HCT116 (cell line): ENCODE measurements at places on chromosomes 4 and X. TPM values are rescaled to one million over a fixed set of nuclear protein-coding genes. Genes with fewer than 3 reads are reported as not detected.
A peak's percentile ranks its signal among the peaks of the same experiment; 100 is the strongest.

SSX4 gene
- total RNA-seq: not detected

ZCCHC18 gene
- not detected for total RNA-seq

PPP1R3F gene
- 1.6 TPM for total RNA-seq

SMARCAD1 gene
- total RNA-seq: 33.6 TPM

ZC4H2 gene
- 8.8 TPM for total RNA-seq

DNA sequence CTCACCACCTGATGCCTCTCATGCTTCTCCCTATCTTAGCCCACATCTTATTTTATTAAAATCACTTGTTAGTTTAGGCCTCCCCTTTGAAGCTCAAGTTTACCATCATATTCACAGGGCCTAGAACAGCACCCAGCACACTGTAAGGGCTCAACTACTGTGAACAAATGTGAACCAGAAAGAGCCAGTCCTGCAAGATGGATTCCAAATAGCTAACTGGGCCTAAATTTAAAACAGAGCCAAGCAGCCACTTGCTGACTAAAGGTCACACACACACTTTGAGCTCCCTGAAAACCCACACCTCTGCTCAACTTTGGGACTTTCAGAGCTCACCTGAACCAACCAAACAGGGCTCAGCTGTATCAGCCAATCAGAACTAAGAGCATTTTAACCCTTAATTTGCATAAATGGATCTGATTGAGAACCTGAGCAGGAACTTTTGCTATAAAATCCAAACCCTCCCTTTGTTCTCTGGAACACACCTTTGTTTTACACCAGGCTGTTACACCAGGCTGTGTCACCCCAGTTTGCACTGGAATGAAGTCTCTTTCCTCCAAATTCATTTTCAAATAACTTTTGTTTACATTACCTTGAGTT lies 62.1 kb upstream of the EXOC1L start:
- no peak overlapping the region for H3K27ac ChIP-seq
- no peaks in the 10 kb centered on the region for H3K27me3 ChIP-seq
- H3K36me3 ChIP-seq: no peaks in the 10 kb centered on the region
- no peak overlapping the region for H3K4me3 ChIP-seq
- DNase-seq: no peak

- DNase-seq: no peak
- no peaks in the 10 kb centered on the region for H3K4me1 ChIP-seq
- H3K4me3 ChIP-seq: no peak overlapping the region
- no peaks in the 10 kb centered on the region for H3K36me3 ChIP-seq
- no peak overlapping the region for H3K27ac ChIP-seq
Observed at GRCh38 chrX:96776966-96777365, 92.3 kb downstream of the DIAPH2 start.

- peak; percentile 27 for DNase-seq
- H3K27me3 ChIP-seq: no peaks in the 10 kb centered on the region
- H3K4me1 ChIP-seq: no peaks in the 10 kb centered on the region
- H3K27ac ChIP-seq: no peak overlapping the region
- no peaks in the 10 kb centered on the region for H3K36me3 ChIP-seq
- H3K4me3 ChIP-seq: no peak overlapping the region
Observed at GRCh38 chrX:50691820-50692219, 122.2 kb downstream of the SHROOM4 start.

- H3K36me3 ChIP-seq: no peaks in the 10 kb centered on the region
- no peaks in the 10 kb centered on the region for H3K4me1 ChIP-seq
- H3K4me3 ChIP-seq: no peak overlapping the region
- no peaks in the 10 kb centered on the region for H3K27me3 ChIP-seq
Observed at GRCh38 chrX:47620303-47620685, 637 bp upstream of the SYN1 start.

GRCh38 chrX:87728024-87728423 lies 210.4 kb downstream of the KLHL4 start:
- H3K4me1 ChIP-seq: no peaks in the 10 kb centered on the region
- no peaks in the 10 kb centered on the region for H3K36me3 ChIP-seq
- DNase-seq: no peak
- no peak overlapping the region for H3K27ac ChIP-seq
- H3K27me3 ChIP-seq: no peaks in the 10 kb centered on the region

DNA sequence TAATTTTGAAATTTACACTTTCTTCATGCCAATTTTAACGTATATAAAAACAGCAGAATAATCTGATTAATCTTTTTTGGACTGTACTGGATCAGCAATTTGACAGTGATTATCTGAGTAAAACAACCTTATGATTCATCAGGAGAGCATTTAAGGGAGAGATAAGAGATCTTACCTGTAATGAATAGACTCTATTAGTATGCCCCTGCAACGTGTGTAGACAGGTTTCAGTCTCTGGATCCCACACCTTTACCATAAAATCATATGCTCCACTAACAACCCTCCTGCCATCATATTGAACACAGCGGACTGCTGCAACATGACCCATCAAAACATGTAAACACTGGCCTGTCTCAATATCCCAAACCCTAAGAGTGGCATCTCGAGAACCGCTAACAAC lies 210.1 kb downstream of the FBXW7 start:
- peaks cover 6% of the 10 kb centered on the region; the same call in 1 of the 2 replicates for H3K4me1 ChIP-seq
- H3K27me3 ChIP-seq: no peaks in the 10 kb centered on the region
- no peak overlapping the region for H3K4me3 ChIP-seq
- no peak for DNase-seq

- no peaks in the 10 kb centered on the region for H3K36me3 ChIP-seq
- no peak overlapping the region for H3K4me3 ChIP-seq
- no peaks in the 10 kb centered on the region for H3K4me1 ChIP-seq
- DNase-seq: no peak
- no peak overlapping the region for H3K27ac ChIP-seq
- no peaks in the 10 kb centered on the region for H3K27me3 ChIP-seq
Observed at GRCh38 chr4:23225564-23225963, 532.8 kb downstream of the GBA3 start.

GRCh38 chrX:133314281-133314680 lies 96.1 kb upstream of the TFDP3 start:
- H3K27ac ChIP-seq: no peak overlapping the region
- H3K27me3 ChIP-seq: no peaks in the 10 kb centered on the region
- no peaks in the 10 kb centered on the region for H3K4me1 ChIP-seq
- no peak for DNase-seq
- no peak overlapping the region for H3K4me3 ChIP-seq
- H3K36me3 ChIP-seq: no peaks in the 10 kb centered on the region

- H3K27ac ChIP-seq: no peak overlapping the region
- no peaks in the 10 kb centered on the region for H3K27me3 ChIP-seq
- H3K4me3 ChIP-seq: no peak overlapping the region
- no peaks in the 10 kb centered on the region for H3K4me1 ChIP-seq
Observed at GRCh38 chr4:125070861-125071260, 243.9 kb upstream of the FAT4 start.

DNA sequence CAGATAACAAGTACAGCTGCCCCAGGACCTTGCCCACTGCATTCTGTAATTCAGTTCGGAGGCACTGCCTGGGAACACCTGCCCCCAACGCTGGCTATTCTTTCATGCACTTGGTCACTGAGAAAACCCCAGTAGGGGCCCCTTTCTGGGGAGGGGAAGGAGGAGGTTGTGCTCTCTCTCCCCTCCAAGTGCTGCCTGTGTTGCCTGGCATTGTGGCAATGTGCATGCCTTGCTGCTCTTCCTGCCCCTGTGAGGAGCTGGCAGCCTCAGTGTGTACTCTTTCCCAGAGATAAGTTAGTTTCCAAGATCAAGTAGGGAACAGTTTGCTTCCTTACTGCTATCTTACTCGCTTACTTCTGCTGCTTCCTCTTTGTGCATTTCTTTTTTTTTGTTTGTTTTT lies 90.8 kb downstream of the AASDH start:
- no peak overlapping the region for H3K4me3 ChIP-seq
- no peaks in the 10 kb centered on the region for H3K36me3 ChIP-seq
- H3K4me1 ChIP-seq: no peaks in the 10 kb centered on the region
- H3K27ac ChIP-seq: no peak overlapping the region
- DNase-seq: no peak

DNA sequence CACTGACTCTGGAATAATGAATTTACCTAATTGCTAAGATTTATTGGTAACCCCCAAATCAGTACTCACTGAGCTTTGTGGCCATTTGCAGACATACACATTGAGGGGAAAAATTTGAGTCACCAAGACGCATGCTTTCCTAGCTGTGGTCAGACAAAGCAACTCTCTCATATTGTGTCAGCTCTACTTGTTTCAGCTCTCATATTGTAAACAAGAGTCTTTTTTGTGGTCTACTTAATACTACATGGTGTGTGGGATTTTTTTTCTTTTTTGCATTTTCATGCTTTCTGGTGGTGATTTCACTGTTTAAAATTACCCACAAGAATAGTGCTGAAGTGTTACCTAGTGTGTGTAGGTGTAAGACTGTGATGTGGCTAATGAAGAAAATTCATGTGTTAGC lies 428.2 kb upstream of the GALNT7 start:
- H3K4me1 ChIP-seq: no peaks in the 10 kb centered on the region
- no peaks in the 10 kb centered on the region for H3K36me3 ChIP-seq
- no peak overlapping the region for H3K27ac ChIP-seq
- DNase-seq: no peak
- H3K4me3 ChIP-seq: no peak overlapping the region
- no peaks in the 10 kb centered on the region for H3K27me3 ChIP-seq

DNA sequence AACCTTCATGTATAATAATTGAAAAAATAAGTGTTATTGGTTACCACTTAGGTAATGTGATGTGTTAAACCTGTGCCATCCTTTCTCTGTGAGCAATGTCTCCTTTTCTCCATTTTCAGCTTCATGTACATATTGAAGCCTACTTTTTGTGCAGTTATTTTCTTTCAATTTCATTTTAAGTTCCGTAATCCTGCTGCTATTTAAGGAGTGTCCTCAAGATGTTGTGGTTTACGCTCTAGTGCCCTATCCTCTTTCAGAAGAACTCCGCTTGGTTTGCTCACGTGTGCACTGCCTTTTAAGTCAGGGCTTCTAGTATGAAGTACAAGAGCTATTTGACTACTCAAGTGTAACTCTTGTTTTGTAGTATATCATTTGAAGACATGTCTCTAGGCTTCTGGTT lies 2253.2 kb upstream of the TENM3 start:
- no peaks in the 10 kb centered on the region for H3K36me3 ChIP-seq
- no peak overlapping the region for H3K4me3 ChIP-seq
- no peaks in the 10 kb centered on the region for H3K27me3 ChIP-seq
- no peak overlapping the region for H3K27ac ChIP-seq
- DNase-seq: no peak

DNA sequence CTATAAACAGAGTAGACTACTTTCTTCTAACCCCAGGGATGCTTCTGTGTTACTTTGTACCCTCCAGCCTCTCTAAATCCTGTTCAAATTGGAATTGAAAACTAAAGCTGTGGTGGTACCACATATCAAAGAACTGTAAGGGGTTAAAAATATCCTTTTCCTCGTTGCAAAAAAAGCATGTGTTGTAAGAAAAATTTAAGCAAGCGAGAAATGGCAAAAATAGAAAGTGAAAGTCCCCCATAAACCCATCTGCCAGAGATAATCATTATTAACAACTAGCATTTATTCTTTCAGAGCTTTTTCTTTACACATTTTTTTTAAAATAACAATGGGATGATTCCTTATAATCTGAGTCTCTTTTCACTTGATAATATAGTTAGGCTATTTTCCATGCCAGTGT lies 40.6 kb downstream of the TMEM164 start:
- no peak overlapping the region for H3K4me3 ChIP-seq
- no peaks in the 10 kb centered on the region for H3K36me3 ChIP-seq
- H3K27ac ChIP-seq: no peak overlapping the region
- DNase-seq: no peak
- no peaks in the 10 kb centered on the region for H3K4me1 ChIP-seq
- H3K27me3 ChIP-seq: no peaks in the 10 kb centered on the region

GRCh38 chr4:141339391-141339790 lies 118.7 kb downstream of the ZNF330 start:
- H3K27ac ChIP-seq: no peak overlapping the region
- H3K36me3 ChIP-seq: no peaks in the 10 kb centered on the region
- H3K4me1 ChIP-seq: no peaks in the 10 kb centered on the region
- H3K27me3 ChIP-seq: no peaks in the 10 kb centered on the region
- no peak for DNase-seq

GRCh38 chr4:86791126-86791525 lies 58.1 kb downstream of the SLC10A6 start:
- no peak overlapping the region for H3K4me3 ChIP-seq
- no peaks in the 10 kb centered on the region for H3K4me1 ChIP-seq
- DNase-seq: no peak
- H3K27me3 ChIP-seq: no peaks in the 10 kb centered on the region
- H3K36me3 ChIP-seq: no peaks in the 10 kb centered on the region

DNA sequence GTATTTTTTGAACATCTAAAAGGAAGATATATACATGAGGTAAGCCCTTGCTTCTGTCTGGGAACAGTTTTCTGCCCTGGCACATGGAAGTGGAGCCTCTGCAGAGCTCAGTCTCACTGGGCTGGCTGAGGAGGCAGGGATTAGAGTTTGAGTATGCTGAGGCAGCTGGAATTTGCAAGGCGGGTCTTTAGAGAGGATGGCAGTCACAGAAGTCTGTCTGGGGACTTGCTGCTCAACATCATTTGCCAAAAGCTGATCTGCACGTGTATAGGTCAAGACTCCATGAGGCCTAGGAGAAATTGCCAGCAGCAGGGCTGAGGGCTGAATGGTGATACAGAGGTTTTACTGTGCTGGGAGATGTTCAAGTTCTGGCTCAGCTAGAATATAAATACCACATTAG lies 163.6 kb upstream of the ANK2 start:
- H3K36me3 ChIP-seq: no peaks in the 10 kb centered on the region
- no peak overlapping the region for H3K27ac ChIP-seq
- no peak for DNase-seq
- H3K4me3 ChIP-seq: no peak overlapping the region

- DNase-seq: no peak
- H3K27ac ChIP-seq: no peak overlapping the region
- peaks cover 37% of the 10 kb centered on the region for H3K4me1 ChIP-seq
- H3K4me3 ChIP-seq: no peak overlapping the region
Observed at GRCh38 chr4:30538794-30539193, 181.4 kb upstream of the PCDH7 start.

- no peaks in the 10 kb centered on the region for H3K4me1 ChIP-seq
- no peak overlapping the region for H3K4me3 ChIP-seq
- no peaks in the 10 kb centered on the region for H3K27me3 ChIP-seq
- DNase-seq: no peak
- no peak overlapping the region for H3K27ac ChIP-seq
Observed at GRCh38 chr4:106355193-106355592, 13.4 kb downstream of the GIMD1 start.

DNA sequence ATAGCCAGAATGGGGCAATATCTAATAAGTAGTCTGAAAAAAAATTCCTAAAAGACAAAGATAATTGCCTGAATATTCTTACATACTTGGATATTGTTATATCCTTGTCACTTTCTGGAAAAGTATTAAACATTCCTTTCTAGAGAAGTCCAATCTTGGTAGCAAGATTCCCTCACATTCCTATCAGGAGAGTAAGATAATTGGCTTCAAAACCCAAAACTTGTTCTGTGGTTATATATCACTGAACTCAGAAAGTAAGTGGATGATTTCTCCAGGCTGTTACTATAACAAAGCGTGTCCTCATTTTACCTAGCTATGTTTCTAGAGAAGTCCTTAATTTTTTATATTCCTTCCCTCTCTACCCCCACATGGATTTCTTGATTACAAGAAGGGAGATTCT lies 46.0 kb upstream of the TEX13A start:
- H3K36me3 ChIP-seq: no peaks in the 10 kb centered on the region
- H3K27ac ChIP-seq: no peak overlapping the region
- no peak for DNase-seq
- H3K27me3 ChIP-seq: no peaks in the 10 kb centered on the region
- no peaks in the 10 kb centered on the region for H3K4me1 ChIP-seq
